ENCODE measurements at places on chromosomes 6 and 20.

GRCh38 chr6:45714741-45715507, 300.7 kb downstream of the CLIC5 start:
- DNase-seq: no peak

DNA sequence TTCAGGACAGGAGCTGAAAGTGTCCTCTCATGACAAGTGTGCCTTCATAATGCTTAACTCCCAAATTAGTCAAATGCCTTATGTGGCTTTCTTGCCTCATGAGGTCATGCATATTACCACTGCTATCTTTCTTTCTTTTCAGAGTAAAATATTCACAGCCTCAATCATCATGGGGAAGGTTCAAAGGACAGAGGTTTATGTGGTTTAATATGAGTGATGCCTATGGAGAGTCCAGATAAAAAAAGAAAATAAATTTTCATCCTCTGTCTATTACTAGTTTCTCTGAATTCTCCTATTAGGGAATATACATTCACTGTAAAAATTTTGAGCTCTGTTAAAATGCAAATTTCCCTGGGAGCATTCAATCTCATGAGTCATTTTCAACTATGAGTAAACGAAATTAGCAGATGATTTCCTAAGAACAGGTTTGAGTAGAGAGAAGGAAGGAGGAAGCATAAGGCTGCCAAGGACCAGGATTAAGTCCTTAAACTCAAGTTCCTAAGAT, 396.9 kb upstream of the ADGRB3 start:
- no peak for DNase-seq

GRCh38 chr6:157669323-157669722, 153.7 kb upstream of the SNX9 start:
- DNase-seq: no peak

- no peak for DNase-seq
These were observed 40.4 kb downstream of the TTI1 start for GRCh38 chr20:37992802-37993409.

GRCh38 chr6:109342506-109342905, 39.8 kb downstream of the CD164 start:
- DNase-seq: no peak

DNA sequence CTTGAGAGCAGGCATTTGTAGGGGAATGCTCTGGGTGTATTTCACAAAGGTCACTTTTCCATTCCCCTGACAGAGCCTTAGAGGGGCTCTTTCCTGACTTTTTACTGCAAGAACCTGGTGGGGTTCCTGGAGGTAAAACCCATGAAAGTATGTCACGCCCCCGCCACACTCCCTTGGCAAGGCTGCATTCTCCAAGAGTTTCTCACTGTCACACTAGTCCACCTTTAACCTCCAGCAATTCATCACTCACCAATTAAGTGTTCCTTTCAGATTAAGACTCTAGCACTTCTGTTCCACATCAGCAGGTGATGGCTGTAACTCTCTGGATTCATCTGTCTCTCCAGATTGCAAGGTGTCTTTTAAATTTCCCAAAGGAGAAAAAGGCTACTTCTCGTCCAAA, 32.7 kb upstream of the NKX2-4 start:
- DNase-seq: no peak

GRCh38 chr20:41182296-41183212, 45.2 kb downstream of the PLCG1 start:
- DNase-seq: no peak

DNA sequence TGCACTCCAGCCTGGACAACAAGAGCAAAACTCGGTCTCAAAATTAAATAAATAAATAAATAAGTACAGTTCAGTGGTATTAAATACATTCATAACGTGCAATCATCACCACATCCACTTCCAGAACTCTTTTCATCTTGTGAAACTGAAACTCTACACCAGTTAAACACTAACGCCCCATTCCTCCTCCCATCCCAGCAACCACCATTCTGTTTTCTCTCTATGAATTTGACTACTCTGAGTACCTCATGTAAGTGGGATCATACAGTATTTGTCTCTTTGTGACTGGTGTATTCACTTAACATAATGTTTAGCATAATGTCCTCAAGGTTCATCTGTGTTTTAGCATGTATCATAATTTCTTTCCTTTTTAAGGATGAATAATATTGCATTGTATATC, 29.1 kb upstream of the SCML4 start:
- no peak for DNase-seq

GRCh38 chr6:165227644-165228329, 81.6 kb downstream of the C6orf118 start:
- no peak for DNase-seq

DNA sequence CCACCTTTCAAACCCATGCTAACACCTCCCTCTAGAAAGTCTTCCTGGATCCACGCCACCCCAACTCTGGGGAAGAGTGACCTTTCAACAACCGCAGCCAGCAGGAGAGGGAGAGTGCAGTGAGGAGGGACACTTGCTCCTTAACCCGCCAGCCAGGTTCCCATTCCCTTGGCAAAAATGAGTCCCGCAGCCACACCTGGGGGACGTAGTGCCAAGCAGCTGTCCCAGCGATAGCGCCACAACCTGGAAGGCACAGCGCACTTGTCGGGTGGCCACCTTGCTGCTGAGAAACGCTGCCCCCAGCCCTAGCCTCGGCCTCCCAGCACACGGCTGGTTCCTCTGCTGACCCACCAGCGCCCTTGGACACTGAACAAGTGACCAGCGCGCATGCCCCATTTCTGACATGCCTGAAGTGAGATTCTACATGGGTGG, 119.3 kb downstream of the JPH2 start:
- DNase-seq: no peak

- no peak for DNase-seq
These were observed 15.7 kb upstream of the DTNBP1 start for GRCh38 chr6:15678514-15678913.

GRCh38 chr20:22381812-22382416, 202.5 kb downstream of the FOXA2 start:
- DNase-seq: no peak

DNA sequence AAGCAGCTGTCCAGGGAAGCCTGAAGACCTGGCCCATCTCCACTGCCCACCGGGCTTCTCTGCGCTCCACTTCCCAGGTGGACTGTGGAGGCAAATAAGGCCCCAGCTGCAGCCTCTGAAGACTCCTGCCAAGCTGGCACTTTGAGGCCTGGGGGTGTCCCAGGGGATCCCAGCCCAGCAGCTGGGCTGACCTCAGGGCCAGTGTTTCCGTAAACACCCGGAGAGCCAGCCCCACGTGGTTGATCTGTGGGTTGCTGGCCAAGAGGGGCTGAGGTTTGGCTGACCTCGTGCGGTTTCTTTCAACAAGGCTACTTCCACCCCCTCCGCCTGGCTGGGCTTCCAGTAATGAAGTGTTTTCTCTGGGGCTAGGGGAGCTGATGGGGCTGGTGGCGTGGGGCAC, 12.4 kb upstream of the CCN5 start:
- DNase-seq: no peak

- no peak for DNase-seq
These were observed 315.3 kb downstream of the KIF16B start for GRCh38 chr20:16257813-16258430.

DNA sequence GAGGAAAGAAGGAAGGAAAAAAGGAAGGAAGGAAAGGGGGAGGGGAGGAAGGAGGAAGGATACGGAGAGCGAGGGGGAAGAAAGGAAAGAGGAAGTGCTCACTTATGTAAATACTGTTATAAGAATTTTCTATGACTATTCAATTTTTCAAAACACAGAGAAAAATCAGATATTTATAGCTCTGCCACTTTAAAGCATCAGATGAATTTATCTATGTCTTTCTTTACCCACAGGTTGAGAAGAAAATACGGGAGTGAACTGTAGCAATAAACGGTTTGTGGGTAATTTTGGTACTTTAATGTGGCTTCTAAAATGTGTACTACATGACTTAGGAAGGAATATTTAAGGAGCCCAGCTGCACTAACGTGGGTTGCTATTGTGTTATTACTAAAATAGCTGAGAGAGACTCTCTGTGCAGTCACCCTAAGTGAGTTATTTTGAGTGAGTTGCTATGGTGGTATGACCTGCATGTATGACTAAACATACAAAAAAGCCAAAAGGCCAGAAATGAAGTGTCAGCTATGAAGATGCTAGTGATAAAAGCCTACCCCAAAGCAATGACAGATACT, 225.5 kb downstream of the SOD2 start:
- DNase-seq: no peak

DNA sequence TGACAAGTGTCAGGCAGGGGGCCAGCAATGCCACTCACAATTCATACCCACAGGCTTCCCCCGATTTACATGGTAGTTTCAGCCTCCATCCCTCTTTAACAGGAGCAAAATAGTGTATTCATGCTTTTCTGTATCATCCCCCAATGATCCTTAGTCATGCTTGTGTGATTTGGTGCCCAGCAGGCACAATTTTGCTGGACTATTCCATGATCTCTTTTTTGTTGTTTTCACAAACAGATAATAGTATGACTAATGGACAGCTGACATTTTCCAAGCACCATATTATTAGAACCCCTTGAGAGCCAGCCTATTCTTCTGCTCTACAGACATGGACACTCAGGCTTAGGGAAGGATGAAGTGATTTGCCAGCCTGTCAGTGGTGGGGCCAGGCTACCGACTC, 128.2 kb upstream of the RIPOR2 start:
- DNase-seq: no peak

- DNase-seq: no peak
These were observed 493.6 kb upstream of the NOX3 start for GRCh38 chr6:155949256-155949655.

GRCh38 chr20:3646651-3647050, 16.5 kb downstream of the GFRA4 start:
- no peak for DNase-seq

DNA sequence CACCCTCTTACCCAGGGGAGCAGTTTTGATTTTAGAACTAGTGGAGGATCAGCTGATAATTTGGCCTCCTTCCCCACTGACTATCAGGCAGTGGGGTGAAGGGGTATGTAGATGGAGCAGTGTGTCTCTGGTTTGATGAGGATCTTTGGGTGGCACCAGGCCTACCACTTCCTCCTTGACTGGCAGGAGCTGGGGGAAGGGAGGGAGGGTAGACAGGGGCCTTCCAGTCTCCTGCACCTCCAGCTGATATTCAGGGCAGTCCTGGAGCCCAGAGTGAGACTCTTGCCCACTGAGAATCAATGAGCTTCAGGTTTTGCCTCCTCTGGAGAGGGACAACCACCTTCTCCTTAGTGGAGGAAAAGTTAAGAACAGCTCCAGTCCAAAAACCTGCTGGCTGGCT, 3.2 kb downstream of the DEF6 start:
- no peak for DNase-seq

GRCh38 chr6:81455641-81456040, 296.8 kb downstream of the TENT5A start:
- DNase-seq: no peak

DNA sequence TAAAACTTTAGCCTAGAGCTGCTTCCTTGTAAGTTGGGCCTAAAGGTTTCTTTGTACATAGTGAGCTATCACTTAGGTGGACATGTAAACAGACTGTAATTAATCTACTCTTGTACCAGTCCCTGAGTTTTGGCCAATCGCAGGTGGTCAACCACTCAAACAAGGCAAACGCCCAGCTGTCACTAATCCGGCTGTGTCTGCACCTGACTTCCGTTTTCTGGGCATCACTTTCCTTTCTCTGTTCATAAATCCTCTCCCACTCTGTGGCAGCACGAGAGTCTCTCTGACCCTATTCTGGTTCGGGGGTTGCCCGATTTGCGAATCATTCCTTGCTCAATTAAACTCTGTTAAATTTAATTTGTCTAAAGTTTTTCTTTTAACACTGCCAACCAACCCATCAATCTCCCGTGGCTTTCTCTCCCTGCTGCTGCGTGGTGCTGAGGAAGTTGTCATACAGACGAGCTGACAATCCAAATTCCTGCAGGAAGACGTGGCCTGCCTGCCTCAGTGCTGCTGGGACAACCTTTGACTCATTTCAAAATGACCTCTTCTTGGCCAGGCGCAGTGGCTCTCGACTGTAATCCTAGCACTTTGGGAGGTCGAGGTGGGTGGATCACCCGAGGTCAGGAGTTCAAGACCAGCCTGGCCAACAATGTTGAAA, 206.3 kb downstream of the QKI start:
- no peak for DNase-seq

GRCh38 chr20:60695226-60696000, 556.6 kb upstream of the CDH4 start:
- no peak for DNase-seq

DNA sequence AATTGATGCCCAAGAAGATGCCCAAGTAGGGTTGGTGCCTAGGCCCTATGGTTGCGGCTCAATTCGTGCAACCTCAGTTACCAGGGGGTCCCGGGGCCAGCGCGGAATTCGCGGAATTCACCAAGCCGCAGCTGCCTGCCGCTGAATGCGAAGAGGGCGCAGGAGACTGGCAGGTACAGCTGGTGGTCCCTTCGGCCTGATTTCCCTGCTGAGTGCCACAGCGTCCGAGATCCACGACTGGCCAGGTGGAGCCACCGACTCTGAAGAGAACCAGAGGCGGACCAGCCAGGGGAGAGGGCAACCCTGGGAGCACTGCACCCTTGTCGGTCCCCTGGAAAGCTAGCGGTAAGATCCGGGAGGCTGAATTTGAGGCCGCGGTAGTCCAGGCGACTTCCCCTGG, 6.8 kb upstream of the TFAP2D start:
- DNase-seq: no peak

DNA sequence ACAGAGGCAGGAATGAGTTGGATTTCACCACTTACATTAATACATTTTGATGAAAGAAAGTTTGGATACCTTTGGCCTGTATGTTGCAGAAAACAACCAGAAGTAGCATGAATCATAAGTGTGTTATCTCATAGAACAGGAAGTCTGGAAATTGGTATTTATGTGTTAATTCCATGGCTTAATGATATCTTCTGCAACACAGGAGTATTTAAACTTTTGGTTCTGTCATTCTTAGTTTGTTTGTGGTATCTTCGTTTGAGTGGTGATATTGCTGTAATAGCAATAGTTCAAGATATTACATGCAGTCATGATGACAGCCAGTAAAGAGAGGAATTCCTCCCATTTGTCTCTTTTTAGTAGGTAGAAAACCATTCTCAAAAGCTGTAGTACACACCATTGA, 177.3 kb downstream of the CDKAL1 start:
- DNase-seq: no peak

DNA sequence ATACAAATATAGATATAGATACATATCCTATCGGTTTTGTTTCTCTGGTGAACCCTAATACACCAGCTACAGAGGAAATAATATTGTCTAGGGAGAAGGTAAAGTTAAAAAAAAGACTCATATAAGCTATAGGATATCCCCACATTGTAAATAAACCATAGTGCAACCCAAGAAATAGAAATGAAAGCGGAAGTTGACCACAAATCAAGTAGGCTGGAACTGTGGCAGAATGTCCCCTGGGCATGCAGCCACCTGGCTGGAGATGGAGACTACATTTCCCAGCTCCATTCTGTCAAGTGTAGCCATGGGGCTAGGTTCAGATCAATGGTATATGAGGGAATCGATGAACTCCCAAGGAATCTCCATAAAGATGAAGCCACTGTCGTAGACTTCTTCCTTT, 70.1 kb upstream of the RPS6KA2 start:
- DNase-seq: no peak
